ENCODE measurements at places on chromosomes 12 and 14. TPM values are rescaled to one million over a fixed set of nuclear protein-coding genes. Genes with fewer than 3 reads are reported as not detected.
A peak's percentile ranks its signal among the peaks of the same experiment; 100 is the strongest.

GRCh38 chr12:95887311-95887710 lies 28.6 kb downstream of the SNRPF start:
- no peak for DNase-seq

DNA sequence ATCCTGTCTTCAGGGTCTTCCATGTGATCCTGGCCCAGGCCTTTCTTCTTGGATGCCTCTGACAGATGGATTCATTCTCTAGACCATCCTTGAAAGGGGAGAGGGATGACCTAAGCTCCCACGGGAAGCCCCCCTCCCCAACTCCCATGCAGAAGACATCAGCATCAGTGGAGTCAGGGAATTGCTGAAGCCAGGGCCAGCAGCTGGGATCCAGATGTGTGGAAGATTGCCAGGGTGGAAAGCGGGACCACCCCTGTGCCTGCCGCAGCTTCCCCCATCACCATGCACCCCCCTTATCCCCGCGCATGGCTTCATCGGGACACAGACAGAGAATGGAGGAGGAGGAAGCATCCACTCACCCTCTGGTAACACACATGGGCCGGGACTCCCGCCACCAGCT lies 183.6 kb upstream of the PRMT8 start:
- DNase-seq, result no peak

GRCh38 chr12:105487963-105488362 lies 157.5 kb downstream of the C12orf75 start:
- peak; percentile 9 for DNase-seq

DNA sequence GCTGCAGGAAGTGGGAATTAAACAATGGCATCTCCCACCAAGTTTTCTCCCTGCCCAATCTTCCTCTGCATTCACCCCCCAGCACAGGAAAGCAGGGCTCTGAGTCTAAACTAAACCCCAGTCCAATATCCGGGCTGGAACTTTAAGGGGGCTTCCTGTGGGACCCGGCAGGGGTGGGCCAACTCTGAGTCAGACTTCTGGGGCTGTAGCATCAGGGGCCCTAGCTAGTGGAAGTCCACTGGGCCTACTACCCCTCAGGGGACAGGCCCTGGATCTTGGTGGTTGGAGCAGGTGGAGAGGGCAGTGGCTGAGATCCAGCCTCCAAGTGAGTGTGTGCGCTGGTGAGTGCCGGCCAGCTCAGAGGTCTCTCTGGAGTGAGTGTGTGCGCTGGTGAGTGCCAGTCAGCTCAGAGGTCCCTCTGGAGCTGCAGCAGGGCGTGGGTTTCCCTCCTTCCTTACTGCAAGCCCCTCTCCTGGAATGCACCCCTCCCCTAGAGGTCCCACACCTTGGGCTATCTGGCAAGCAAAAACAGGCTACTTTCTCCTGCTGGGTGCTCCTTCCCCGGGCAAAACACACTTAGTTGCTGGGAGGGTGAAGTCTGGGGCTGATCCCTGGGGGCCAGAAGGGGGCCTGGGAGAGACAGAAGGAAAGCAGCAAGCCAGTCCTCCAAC lies 5.6 kb upstream of the LHX5 start:
- no peak for DNase-seq

DNA sequence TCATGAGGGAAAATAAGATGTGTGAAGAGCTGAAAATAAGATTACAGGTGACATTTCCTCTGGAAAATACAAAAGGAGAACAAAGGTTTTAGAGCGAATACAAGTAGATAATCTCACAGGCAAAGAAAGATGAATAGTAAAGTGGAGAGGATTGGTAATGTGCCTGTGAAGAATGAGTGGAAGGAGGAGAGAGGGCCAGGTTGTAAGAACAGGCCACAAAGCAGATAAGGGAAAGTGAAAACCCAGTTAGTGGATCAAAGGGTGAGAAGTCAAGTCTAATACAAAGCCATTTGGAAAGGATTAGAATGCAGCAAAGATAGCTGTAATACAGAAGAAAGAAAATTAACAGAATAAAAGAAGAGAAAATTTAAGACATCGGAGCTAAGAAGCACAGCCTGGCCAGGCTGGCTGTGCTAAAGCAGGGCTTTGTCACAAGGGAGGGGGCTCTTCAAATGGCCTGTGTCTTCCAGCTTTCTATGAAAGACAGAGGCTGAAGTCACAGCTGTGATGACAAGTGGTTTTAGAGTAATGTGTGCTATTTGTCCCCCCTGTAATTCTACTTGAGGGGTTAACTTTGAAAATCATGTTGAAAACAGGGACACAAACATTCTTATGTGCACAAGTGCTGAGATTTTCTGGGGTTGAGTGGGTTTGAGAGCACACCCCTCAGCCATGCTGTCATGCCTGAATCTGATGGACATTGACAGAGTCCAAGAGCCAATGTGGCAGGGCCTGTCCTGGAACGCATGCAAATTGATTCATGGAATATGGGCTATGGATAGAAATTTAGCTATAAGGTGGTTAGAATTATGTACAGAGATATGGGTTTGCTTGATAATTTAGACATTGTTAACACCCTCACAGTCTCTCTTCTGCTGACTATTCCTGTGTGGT lies 344.5 kb upstream of the NAV3 start:
- no peak for DNase-seq

- no peak for DNase-seq
Measured at GRCh38 chr12:59936534-59936933, 340.7 kb downstream of the SLC16A7 start.

GRCh38 chr14:31854508-31855075 lies 222.5 kb upstream of the ARHGAP5 start:
- DNase-seq, result no peak

DNA sequence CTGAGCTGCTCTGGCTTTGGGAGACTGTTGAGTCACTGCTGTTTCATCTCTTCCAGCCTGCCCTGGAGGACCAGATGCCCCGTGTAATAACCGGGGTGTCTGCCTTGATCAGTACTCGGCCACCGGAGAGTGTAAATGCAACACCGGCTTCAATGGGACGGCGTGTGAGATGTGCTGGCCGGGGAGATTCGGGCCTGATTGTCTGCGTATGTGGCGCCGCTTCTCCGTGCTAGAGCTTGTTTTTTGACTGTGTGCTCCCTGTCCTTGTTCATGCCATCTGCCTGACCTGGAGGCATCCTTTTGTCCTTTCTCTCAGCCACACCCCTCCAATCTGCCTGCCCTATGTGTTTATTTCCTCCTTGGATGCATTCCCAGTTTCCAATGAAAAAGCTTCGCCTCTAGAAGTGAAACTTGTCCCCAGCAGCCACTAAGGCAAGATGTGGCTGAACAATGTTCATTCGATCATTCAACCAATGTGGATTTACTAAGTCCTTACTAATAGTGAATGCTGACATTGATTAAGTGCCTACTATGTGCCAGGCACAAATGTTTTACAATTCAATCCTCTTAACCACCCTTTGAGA lies 98.6 kb downstream of the NT5DC3 start:
- no peak for DNase-seq

- no peak for DNase-seq
Measured at GRCh38 chr14:73889376-73889775, 2.7 kb downstream of the ZNF410 start.

DNA sequence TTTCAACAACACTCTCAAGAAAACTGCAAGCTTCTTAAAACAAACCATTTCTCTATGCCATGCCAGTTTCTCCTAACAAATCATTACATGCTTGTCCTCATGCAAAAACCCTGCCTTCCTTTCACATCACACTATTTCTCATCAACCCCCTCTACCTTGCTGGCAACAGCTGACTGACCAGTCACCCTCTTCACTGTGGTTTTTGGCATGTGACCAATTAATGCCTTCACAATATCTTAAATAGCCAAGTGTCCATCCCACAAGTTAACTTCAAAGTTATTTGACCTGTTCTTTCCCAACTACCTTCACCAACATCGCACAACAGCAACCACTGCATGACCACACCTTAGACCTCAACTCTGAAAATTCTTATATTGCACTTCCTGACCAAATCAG lies 159.6 kb downstream of the CEP128 start:
- peak; percentile 80 for DNase-seq

- peak; percentile 10 for DNase-seq
Measured at GRCh38 chr12:99917711-99918402, 66.9 kb downstream of the ANKS1B start.

Gene SYCP3
- 0.34 TPM for total RNA-seq

Gene DHRS2
- 2.4 TPM for total RNA-seq

Gene SLC41A2
- 2.4 TPM for total RNA-seq

Gene TESPA1
- total RNA-seq, result not detected

Gene ACOT6
- total RNA-seq, result not detected

Gene RAB2B
- 36.5 TPM for total RNA-seq

Gene ESPL1
- total RNA-seq, result 14.8 TPM

Gene AVPR1A
- not detected for total RNA-seq

Gene SRRM4
- total RNA-seq, result not detected
